ENCODE measurements at places on chromosomes 3 and 15. TPM values are rescaled to one million over a fixed set of nuclear protein-coding genes. Genes with fewer than 3 reads are reported as not detected.

Gene SCN11A
- total RNA-seq: 1.0 TPM

- DNase-seq: no peak
- no peak overlapping the region for H3K27ac ChIP-seq
- peaks cover 16% of the 10 kb centered on the region for H3K36me3 ChIP-seq
- H3K4me3 ChIP-seq: no peak overlapping the region
These were observed 76.3 kb downstream of the KLHL25 start for GRCh38 chr15:85718271-85718971.

Gene NAALADL2
- total RNA-seq: 19.1 TPM

DNA sequence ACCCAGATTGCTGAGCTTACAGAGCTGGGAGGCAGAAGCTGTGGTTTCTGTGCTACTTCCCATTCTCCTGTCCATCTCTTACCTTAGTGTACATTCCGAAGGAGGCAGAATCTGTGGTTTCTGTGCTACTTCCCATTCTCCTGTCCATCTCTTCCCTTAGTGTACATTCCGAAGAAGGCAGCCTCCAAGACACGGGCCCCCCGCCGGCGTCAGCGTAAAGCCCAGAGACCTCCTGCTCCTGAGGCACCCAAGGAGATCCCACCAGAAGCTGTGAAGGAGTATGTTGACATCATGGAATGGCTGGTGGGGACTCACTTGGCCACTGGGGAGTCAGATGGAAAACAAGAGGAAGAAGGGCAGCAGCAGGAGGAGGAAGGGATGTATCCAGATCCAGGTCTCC lies 11.2 kb downstream of the NUTM1 start:
- H3K4me1 ChIP-seq: no peaks in the 10 kb centered on the region
- H3K27me3 ChIP-seq: no peaks in the 10 kb centered on the region
- H3K27ac ChIP-seq: no peak overlapping the region
- H3K36me3 ChIP-seq: peaks cover 32% of the 10 kb centered on the region
- H3K4me3 ChIP-seq: no peak overlapping the region

Gene PLSCR1
- total RNA-seq: 46.5 TPM

Gene TUSC7
- total RNA-seq: not detected

DNA sequence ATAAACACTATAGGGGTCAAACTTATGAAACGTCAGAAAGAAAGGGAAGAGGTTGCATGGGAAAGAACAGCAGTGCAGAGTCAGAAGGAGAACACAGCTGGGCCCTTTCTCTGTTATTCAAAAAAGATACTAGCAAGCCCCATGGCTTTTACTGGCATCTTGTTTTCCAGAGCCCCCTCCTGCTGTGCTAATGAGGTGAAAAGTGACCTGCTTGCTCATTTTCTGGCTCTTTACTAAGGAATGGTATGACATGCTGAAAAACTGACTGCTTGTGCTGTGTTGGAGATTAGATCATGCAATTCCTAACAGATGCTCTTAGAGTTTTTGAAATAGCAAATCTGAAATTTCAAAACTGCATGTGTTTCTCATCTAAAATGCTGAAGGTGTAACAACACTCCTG lies 541.6 kb upstream of the ALCAM start:
- no peak overlapping the region for H3K27ac ChIP-seq
- no peaks in the 10 kb centered on the region for H3K36me3 ChIP-seq
- H3K4me1 ChIP-seq: no peaks in the 10 kb centered on the region
- no peaks in the 10 kb centered on the region for H3K27me3 ChIP-seq
- DNase-seq: peak; percentile 55

DNA sequence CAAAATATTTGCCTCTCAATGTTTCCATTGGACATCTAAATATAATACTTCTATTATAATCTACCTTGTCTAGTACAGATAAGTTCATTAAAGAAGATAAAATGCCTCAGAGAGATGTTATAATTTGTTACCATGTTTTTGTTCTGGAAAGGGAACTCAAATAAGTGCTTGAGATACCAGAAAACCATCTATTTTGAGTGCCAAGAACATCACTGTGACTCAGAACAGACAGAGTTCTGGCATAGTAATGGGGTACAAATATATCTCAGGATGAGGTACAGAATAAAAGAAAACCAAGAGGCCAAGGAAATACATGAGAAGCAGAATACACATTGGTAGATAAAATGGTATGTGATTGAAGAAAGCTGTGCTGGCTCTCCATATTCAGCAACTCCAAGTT lies 58.9 kb downstream of the IMPG2 start:
- H3K4me3 ChIP-seq: no peak overlapping the region
- no peak overlapping the region for H3K27ac ChIP-seq
- no peak for DNase-seq
- H3K27me3 ChIP-seq: no peaks in the 10 kb centered on the region
- no peaks in the 10 kb centered on the region for H3K36me3 ChIP-seq

- H3K4me1 ChIP-seq: peaks cover 19% of the 10 kb centered on the region
- no peak overlapping the region for H3K27ac ChIP-seq
- no peak overlapping the region for H3K4me3 ChIP-seq
These were observed 4.4 kb downstream of the TMOD2 start for GRCh38 chr15:51755790-51756189.

GRCh38 chr3:158127250-158128219 lies 17.6 kb downstream of the RSRC1 start:
- peaks cover 11% of the 10 kb centered on the region for H3K36me3 ChIP-seq
- no peak overlapping the region for H3K27ac ChIP-seq
- DNase-seq: no peak
- no peaks in the 10 kb centered on the region for H3K27me3 ChIP-seq
- H3K4me1 ChIP-seq: no peaks in the 10 kb centered on the region

- H3K27ac ChIP-seq: no peak overlapping the region
- no peaks in the 10 kb centered on the region for H3K4me1 ChIP-seq
- no peaks in the 10 kb centered on the region for H3K36me3 ChIP-seq
- no peak for DNase-seq
- H3K4me3 ChIP-seq: no peak overlapping the region
- peaks cover 8% of the 10 kb centered on the region for H3K27me3 ChIP-seq
These were observed 626.4 kb upstream of the ZNF385D start for GRCh38 chr3:22377421-22377820.

DNA sequence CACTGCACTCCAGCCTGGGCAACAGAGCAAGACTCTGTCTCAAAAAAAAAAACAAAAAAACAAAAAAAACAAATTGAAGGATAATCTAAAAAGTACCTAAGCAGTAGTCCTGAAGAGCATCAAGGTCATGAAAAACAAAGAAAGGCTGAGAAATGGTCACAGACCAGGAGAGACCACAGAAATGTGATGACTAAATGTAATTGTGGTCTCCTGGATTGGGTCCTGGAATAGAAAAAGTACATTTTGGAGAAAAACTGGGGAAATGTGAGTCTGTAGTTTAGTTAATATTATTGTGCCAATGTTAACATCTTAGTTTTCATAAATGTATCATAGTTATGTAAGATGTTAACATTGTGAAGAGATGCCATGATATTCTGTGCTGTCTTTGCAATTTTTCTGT lies 267.5 kb upstream of the NR2E3 start:
- H3K4me3 ChIP-seq: no peak overlapping the region
- DNase-seq: no peak
- H3K4me1 ChIP-seq: peaks cover 6% of the 10 kb centered on the region
- H3K36me3 ChIP-seq: no peaks in the 10 kb centered on the region
- H3K27me3 ChIP-seq: no peaks in the 10 kb centered on the region

GRCh38 chr15:91050128-91050455 lies 27.7 kb upstream of the VPS33B start:
- H3K36me3 ChIP-seq: no peaks in the 10 kb centered on the region
- H3K4me1 ChIP-seq: no peaks in the 10 kb centered on the region
- H3K27ac ChIP-seq: no peak overlapping the region
- DNase-seq: no peak
- no peak overlapping the region for H3K4me3 ChIP-seq
- H3K27me3 ChIP-seq: peaks cover 3% of the 10 kb centered on the region

Gene SNTN
- 0.59 TPM for total RNA-seq

GRCh38 chr3:55167586-55168317 lies 239.9 kb upstream of the LRTM1 start:
- no peak for DNase-seq
- H3K27me3 ChIP-seq: no peaks in the 10 kb centered on the region

Gene KCNMB2
- total RNA-seq: 7.8 TPM

Gene C3orf22
- total RNA-seq: not detected

Gene SAMMSON
- 0.40 TPM for total RNA-seq

GRCh38 chr15:68819495-68820294 lies 1.0 kb downstream of the ANP32A start:
- peak overlapping the region; percentile 99 for H3K27ac ChIP-seq
- peak; percentile 90 for DNase-seq
- H3K4me1 ChIP-seq: peaks cover 11% of the 10 kb centered on the region

All from spinal cord (tissue), 10 donors.